ENCODE measurements at places on chromosomes 7 and 10.
A peak's percentile ranks its signal among the peaks of the same experiment; 100 is the strongest.

DNA sequence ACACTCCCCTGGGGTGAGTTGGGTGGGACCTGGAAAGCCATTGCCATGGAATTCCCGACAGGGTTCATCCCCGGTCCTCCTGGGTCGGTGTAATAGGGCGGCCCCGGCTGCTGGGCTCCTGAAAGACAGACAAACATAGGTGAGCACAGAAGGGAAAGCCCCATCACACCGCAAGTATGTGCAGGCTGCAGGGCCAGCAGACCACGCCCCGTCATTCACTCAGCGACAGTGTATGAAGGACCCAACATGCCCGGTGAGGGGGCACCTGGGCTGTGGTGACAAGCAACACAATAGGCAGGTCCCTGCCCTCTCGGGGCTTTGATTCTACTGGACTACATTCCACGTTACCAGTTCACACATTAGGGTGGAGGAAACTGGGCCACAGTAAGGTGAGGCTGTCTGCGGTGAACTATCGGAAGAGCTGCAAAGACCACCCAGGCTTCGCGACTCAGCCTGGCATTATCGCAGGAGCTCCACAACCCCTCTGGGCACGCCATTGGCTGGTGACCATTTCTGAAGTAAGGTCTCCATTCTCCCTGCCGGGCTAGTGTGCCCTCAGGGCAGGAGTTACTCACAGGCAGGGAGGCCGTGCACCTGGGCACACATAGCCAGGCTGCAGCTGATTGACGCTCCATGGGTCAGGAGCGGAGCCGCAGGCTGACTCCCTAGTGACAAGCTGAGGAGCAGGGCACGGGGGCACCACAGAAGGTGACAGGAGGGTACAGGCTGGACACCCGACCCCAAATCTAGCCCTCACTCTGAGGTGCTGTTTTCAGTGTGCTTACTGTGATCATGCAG, 99.2 kb downstream of the VOPP1 start:
- no peak for DNase-seq

DNA sequence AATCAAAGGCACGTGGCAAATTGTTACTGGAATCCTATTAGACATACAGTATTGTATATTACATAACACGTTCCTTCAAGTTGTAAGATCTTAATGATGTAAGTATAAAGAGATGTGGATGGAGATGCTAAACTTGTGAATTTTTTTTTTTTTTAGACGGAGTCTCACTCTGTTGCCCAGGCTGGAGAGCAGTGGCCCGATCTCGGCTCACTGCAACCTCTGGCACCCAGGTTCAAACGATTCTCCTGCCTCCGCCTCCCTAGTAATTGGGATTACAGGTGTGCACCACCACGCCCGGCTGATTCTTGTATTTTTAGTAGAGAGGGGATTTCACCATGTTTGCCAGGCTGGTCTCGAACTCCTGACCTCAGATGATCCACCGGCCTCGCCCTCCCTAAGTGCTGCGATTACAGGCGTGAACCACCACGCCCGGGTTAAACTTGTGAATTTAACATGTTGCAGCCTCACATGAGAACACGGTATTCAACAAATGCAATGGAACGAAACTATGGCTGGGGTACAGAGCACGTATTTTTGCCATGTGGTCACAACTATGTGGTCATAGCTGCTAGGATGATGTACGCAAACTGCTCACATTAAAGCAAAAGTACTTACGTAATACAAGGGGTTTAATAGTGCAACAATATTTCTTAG, 818 bp upstream of the SUPV3L1 start:
- DNase-seq: no peak

DNA sequence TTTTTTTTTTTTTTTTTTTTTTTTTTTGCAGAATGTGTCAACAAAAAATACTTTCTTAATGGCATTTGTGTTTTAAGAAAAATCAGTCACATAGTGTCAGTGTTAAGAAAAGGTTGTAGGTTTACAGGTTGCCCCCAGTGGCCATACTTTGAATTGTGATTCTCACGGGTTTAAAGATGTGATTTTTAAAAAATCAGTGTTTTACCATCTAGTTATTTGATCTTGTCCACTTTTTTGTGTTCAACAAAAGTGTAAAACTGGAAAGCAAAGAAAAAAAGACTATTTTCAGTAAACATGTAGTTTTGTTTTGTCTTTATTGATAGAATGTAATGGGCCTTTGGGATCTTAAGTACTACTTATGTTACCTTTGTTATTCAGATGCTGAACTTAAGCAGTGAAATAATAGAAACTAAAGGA, 25.7 kb downstream of the SUV39H2 start:
- peak; percentile 58 for DNase-seq

DNA sequence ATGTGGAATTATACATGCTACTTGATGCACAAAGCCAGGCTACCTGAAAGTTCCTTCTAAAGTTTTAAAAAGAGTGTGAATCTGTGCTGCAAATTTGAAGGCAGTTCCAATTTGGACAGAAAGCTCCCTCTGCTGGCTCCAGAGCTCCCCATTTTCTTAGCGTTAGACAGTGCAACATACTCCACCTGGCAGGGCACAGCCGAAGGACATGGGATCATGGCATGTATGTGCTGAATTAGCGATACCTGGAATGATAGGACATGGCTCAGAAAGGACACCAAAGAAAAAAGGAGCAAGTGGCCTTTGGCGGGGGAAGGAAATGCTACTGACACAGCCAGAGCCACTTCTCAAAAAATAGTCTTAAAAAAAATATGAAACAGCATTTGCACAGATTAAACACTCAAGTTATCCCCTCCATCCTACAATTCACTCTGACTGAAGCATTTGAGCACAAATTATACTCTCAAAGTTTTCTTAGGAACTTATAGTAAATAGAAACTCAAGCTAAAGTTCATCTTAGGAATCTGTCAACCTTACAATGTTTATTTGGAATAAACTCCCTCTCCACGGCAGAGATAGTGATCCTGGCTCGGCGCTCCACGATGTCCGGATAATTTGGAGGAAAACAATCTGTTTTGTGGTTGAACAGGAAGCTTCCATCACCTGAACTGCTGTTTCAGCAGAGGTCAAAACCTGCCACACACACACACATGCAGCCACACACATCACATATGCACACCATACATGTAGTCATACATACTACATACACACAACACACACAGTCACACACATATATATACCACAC, 80.0 kb downstream of the C7orf25 start:
- DNase-seq: peak; percentile 2

DNA sequence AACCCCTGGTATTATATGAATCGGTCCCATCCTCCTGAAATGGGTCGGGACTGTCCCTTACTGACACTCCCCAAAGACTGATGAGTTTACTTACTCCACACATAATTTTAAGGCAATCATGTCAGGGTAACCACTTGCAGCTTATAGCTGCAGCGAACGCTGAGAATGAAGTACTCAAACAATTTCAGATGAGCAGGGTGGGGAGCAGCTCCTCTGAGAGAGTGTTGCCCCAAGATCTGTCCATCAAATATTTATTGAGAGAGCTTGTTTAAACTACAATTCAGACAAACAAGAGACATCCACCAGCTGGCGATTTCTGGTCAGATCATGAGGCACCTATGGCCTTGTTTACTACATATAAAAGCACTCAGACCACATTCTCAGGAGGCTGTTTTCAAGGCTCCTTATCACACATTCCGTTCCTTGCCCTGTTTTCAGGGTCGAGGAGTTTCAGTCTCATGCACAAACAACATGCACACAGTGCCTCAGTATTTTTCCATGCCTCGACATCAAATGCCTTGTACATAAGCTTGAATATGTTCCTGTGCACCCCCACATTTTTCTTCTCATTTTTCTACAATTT, 80.1 kb downstream of the THSD7A start:
- DNase-seq: no peak

DNA sequence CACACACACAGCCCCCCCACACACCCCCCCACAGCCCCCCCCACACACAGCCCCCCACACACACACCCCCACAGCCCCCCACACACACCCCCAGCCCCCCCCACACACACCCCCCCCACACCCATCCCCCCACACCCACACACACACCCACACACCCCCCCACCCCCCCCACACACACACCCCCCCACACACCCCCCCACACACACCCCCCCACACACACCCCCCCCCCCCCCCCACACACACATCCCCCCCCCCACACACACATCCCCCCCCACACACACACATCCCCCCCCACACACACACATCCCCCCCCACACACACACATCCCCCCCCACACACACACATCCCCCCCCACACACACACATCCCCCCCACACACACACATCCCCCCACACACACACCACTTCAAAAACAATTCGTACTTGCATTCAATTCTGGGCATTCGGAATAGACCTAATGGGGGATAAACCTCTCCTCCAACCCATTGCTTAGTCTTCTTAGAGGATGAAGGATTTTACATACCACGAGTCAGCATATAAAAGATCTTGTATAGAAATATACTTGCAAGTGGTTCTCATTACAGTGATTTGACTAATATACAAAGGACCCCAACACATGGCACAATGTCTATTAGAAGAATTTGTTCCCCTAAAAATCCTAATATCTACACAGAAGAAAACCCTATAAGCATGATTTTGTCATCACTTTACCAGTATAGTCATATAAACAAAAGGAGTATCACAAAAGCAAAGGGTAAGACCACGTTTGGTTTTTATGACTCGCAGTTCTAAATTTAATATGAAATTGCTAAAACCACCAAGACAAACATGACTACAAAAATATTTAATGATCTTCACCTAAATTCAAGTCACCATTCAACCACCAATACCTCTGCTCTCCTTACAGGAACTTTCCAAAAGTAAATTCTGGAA, 80.9 kb downstream of the DIP2C start:
- DNase-seq: no peak

GRCh38 chr10:89490596-89491335, 44.6 kb downstream of the SLC16A12 start:
- no peak for DNase-seq

GRCh38 chr10:97596101-97597082, 6.9 kb downstream of the C10orf62 start:
- DNase-seq: peak; percentile 76

GRCh38 chr10:114823077-114823463, 1.5 kb downstream of the FHIP2A start:
- no peak for DNase-seq

DNA sequence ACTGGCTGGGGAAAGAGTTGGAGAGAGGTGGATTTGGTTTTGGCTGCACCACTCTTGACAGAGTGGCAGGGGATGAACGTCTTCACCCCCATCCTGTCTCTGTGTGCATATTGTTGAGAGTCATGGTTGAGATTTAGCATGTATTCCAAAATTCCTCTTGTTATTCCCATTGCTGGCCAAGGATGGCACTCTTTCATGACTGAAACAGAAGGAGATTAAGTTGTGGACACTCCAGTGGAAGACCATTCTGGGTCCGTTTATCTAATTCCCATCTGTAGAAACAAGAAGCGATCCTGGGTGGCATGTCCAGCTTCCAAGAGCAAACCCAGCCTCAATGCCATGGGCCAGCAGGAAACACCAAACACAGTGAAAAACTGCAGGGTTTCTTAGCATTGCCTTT, 469.0 kb upstream of the IGFBP3 start:
- no peak for DNase-seq

GRCh38 chr10:126041117-126041516, 144.8 kb downstream of the FANK1 start:
- DNase-seq: no peak

- peak; percentile 50 for DNase-seq
Measured at GRCh38 chr10:123463181-123463580, 203.0 kb upstream of the GPR26 start.

DNA sequence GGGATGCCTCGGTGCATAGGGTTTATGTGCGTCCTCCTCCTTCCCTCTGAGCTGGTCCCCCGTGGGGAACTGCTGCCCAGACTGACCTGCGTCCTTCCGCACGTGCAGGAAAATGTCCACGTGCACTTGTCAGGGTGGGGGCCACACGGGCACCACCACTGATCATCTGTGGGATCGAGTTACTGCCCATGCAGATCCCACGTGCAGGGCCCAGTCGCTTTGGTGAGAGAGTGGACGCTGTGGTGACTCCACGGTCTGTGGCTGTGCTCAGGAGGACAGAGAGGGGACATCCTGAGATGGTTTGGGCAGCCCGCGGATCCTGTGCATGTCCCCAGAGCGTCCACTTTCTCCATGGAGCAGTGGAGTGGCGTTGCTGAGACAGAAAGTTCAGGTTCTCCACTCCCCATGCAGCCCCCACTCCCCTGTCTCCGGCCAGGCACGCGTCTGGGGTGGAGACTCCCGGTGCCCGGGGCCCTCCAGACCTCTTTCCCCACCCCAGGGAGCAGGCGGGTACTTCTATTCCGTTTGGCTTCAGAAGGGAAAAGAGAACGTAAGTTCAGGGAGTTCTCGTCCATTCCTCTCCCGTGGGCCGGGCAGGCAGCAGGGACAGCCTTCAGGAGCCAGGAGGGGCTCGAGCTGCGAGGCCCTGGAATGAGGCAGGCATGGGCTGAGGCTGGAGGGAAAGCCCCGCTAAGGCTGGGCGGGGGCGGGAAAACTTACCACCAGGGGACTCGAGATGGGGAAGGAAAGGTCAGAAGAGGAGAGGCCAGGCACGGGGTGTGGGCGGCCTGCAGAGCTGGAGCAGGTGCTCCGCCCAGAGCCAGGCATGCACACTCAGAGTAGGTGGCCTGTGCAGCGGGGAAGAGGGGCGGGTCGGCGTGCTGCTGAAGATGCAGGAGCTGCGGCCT, 59.9 kb downstream of the EGFR start:
- DNase-seq: no peak

DNA sequence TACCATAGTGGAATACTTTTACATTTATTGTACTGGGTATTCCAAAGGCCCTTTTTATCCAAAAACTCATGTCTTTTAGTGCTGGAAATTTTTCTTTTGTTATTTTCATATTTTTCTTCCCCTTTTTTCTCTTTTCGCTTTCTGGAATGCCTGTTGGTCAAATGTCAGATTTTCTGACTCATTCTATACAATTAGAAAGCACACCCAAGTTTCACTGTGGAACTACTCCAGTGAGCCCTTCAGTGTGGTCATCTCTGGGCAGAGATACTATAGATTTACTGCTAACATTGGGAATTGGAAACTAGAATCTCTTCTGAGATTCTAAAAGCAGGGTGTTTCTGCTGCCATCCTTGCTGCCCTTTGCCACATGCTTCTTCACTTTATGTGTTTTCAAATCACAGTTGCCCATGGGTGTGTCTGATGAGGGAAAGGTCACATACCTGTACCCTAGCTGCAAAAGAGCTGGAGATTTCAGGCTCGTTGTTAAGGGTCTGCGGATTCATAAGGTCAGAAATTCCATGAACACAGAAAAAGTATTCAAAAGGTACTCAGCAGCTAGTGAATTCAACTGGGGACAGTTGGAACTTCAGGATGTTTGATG, 5.6 kb upstream of the WASL start:
- DNase-seq: peak; percentile 91

- no peak for DNase-seq
Measured at GRCh38 chr7:121985476-121986030, 112.6 kb downstream of the PTPRZ1 start.

DNA sequence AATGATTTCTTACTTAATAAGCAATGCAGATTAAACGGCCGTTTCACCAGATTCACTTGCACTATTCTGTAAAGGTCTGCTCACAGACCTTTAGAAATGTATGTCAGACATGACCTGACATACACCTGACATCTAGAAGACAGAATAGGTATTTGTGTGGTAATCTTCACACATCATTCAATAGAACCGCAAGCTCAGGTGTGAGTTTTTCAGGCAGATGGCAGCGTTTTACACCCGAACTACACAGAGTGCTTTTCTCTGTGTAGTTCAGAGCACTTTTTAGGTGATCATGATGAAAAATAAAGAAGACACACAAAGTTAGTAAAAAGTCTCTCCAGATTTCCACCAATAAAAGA, 63.2 kb downstream of the PRKCQ start:
- DNase-seq: no peak
